ENCODE measurements at places on chromosomes 4 and X.

DNA sequence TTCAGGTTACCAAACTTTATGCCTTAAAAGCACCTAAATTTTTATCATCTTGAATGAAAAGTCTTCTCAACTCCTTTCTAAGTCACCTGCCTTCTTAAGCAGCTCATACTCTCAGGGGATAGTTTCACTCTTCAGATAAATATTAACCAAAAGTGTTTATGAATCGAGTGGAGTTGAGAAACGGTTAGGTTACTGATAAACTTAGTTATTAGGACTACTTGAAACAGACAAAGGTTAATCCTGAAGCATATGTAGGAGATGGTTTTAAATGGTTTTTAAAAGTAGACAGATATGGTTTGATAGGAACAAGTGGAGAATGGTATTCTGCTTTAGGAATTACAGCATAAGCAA is 32.8 kb downstream of the CLDN22 start:
- no peak for DNase-seq

DNA sequence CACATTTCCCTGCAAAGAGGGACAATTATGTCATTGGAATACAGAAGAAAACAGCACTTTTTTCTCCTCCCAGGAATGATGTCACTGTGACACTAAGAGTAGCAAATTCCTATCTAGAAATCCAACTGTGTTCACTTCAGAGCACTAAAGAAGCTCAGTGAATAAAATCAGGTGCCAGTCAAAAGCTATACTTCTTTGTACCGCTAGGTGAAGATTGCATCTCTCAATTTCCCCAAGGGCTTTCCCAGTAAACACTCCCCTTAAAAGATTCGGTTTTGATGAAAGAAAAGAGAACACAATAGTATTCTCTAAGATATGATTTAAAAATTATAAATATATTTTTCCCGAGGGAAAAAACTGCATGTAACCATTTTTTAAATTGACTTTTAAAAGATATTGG is 104.7 kb upstream of the MID1 start:
- DNase-seq, result no peak

- no peak for DNase-seq
Observed at GRCh38 chr4:81919810-81920209, 448.1 kb upstream of the RASGEF1B start.

DNA sequence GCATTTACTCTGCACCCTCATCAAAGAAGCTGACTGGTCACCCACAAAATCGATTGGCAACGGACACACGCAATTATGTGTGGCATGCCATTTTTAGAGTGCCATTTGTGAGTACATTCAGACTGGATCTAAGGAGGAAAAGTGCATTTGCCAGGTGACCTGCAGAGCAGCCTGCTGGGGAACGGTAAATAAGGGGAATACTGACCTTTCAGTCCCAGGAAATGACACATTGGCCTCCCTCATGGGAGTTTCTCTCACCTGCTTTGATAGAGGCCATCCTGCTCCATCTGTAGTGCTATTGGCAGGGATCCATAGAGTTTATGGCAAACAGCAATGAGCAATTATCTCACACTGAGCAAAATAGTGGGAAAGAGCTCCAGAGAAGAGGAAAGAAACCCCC is 127.8 kb downstream of the DDX53 start:
- DNase-seq, result no peak

DNA sequence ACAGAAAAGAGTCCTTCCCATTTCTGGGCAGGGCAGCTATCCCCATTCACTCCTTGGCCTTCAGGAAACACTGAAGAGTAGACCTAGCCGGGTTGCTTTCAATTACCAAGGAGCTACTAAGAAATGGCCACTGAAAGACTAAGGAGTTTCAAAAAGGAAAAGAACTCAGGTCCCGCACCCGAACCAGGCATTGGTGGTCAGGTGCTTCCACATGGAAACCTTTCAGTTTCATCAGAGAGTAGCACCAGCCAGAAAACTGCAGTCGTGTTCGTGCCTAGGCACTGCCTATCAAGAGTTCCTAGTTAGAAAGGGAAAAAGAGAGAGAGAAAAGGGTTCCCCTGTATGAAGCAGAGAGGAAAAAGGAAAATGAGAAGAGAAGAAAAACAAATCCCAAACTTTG is 237.9 kb downstream of the KLHL4 start:
- DNase-seq, result no peak

GRCh38 chr4:86184216-86184900 is 175.5 kb downstream of the MAPK10 start:
- no peak for DNase-seq

DNA sequence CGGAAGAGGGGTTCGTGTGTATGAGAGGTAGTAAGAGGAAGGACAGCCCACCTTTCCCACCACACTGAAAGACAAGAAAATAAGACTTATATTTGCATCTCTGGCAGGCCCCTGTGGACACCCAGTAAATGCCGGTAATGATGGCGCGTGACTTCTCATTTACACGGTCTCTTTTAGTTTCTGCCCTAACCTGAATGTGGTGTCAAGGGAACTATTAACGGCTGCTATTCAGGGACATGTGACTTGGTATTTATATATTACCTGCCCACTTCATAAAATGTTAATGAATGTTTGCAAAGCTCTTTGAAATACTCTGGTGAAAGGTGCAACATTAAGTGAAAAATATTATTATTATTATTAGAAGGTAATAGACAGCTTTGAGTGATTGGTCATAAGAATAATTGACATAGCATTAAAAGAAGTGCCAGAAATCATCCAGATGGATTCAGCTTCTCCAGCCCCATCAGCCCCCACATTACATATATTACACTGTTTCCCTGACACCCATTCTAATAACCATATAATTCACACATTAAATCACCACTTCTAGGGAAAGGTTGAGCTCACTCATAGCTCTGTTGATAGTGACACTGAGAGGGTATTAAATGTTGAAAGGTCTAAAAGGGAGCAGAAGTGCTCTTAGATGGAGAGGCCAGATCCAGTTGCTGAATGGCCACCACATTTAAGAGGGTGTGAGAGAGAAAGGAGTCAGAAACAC is 83.0 kb upstream of the BEND4 start:
- no peak for DNase-seq

DNA sequence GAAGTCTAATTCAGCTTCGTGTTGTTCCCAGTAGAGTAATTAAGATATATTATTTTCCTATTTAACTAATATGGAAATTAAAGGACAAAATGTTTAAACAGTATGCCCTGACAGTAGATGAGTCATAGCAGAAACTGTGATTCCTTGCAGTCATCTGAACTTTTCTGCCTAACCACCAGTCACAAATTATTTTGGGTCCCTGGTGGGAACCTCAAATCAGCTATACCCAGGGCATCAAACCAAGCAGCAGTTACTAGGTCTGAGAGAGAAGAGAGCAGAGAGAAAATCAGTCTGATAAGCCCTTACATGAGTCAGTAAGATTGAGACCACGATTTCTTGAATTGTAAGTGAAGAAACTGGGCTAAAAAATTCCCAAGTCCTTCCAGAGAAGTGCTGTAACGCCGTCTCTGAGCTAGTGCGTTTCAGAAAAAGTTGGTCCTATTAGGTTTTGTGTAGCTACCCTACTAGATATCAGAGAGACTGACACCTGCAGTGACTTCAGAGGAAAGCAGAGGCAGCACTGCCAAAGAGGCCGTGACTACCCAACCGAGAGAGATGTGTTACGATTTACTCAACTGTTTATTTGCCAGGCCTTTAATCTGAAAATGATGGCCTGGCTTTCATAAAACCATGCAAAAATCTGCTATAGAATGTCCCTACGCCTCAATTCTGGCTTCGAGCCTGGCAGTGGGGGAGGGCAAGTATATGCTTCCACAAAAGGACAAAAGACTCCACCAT is 21.7 kb upstream of the GPM6A start:
- peak; percentile 46 for DNase-seq

GRCh38 chr4:150055467-150055866 is 22.8 kb upstream of the DCLK2 start:
- DNase-seq, result no peak

- no peak for DNase-seq
Observed at GRCh38 chrX:2723286-2723879, 28.5 kb upstream of the XG start.

DNA sequence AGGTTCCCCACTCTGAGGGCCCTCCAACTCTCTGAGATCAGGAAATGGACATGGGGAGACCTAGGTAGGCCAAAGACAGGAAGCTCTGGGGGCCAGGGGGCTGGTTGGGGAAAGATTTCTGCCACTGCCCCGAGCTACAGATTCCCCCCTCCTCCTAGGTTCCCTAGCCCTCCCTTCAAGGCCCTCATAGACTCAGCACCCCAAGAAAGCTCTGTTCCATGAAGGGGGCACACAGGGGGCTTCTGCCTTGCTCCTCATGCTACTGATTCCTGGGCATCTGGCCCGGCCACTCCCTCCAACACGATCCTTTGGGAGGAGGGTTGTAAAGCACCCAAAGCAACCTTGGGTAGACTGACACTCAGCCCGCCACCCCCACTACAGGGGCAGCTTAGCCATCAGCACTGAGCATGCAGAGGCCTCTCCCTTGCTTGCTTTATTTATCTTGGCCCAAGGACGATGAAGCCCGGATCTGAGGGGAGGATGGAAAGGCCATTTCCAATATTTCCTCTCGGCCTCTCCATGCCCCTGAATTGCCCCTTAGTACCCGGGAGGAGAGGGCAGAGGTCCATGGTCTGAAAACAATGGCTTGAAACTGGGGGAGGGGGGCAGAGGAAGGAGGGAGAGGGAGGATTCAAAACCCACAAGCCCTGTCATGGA is 146.7 kb downstream of the PJA1 start:
- DNase-seq, result no peak

DNA sequence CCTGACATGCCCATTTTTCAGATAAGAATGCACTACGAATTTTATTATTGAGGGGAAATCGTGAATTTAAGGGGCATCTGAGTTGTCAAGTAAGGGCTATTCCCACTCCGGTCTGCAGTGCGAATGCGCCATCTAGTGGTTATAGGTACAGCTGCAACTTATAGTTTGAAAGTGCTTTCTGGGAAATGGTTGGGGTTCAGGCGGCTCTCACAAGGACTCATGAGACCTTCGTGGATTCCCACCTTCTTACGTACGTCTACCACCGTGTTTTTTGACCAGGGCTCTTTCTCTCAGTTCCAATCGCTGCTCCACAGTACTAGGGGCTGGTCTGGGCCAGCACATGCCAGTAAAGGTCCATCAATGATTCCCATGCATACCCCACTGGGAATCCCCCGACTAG is 12.3 kb downstream of the MSL3 start:
- DNase-seq, result peak; percentile 1

DNA sequence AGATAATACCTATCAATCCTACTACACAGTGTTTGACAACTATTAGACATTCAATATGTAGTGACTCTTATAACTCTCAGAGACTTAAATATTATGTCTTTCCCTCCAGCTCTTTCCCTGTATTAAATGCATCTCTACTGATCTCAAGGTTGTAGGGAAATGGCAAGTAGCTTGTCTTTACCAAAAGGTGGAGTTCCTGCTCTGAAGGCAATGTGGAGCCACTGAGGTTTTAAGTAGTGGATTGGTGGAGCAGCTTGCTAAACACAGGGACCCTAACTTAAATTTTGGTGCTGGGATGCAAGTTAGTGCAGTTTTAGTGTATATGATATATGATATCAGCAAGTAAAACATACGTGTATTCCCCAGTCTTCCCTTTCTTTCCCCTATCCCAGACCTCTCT is 13.1 kb downstream of the FNIP2 start:
- DNase-seq, result no peak

- DNase-seq, result no peak
Observed at GRCh38 chr4:116839826-116840225, 245.6 kb downstream of the TRAM1L1 start.

- DNase-seq, result no peak
Observed at GRCh38 chr4:39655211-39655610, 16.5 kb upstream of the SMIM14 start.

DNA sequence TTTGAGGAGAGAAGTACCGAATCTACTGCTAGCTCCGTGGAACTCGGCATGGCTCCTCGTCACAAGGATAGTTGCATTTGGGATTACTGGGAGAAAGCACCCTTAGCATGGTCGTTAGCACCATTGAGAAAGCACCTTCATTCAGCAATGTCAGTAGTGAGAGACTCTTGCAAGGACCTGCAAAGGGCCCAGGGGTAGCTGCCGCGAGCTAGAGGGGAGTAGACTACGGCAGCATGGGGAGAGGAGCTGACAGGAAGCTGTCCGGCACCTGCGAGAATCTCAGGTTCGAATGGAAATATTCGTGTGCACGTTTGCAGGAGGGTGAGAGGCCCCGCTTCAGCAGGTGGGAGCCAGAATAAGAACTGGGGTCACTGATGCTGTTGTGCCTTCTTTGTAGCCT is 20.2 kb downstream of the TLR10 start:
- no peak for DNase-seq

DNA sequence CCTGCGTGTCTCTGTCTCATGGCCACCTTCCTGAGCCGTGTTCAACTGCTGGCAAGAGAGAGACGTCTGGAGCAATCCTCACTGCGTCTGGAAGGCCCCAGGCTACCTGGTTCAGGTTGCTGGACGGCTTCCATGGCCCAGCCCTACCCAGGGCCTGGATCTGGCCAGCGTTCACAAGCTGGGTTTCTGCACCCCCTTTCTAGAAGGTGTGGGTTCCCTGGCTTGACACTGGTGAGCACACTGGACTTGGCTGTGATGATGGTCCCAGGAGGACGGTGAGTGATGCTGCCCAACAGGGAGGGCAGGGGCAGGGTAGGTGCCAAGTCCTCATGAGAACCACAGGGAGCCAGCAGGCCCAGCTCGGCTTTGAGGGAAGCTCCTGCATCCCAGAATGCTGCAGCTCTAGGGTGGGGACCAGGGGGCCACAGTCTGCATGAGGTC is 63.4 kb downstream of the HTRA3 start:
- DNase-seq, result no peak

- no peak for DNase-seq
Observed at GRCh38 chrX:149487292-149487691, 17.8 kb downstream of the IDS start.

DNA sequence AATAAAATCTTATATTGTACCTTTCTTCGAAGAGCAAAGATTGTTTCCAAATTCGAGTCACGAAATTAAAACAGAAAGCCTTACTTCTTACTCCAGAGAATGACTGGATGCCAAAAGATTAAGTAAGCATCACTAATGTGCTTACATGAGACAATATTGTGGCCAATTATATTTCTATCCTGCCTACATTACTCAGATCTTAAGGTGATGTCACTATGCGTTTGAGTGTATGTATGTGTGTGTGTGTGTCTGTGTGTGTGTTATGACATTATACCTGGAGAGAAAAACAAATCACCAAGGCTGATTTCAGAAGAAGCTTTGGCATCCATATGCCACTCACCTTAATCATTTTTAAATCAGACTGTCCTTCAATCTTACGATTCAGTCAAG is 556.3 kb downstream of the PPARGC1A start:
- no peak for DNase-seq

- DNase-seq, result no peak
Observed at GRCh38 chrX:119682019-119682989, 10.7 kb downstream of the SEPTIN6 start.

GRCh38 chr4:81468678-81469077 is 3.0 kb downstream of the RASGEF1B start:
- no peak for DNase-seq

- no peak for DNase-seq
Observed at GRCh38 chrX:46636223-46636622, 62.7 kb downstream of the CHST7 start.

- DNase-seq, result no peak
Observed at GRCh38 chrX:118475903-118476302, 19.7 kb upstream of the DOCK11 start.
